Stimulated activated CD4-positive, alpha-beta T cell treated with anti-CD3 and anti-CD28 coated beads, TNF-alpha, amount 100 ng/mL, for 1 hour (primary cell): ENCODE measurements at places on chromosomes 6 and 20.

- DNase-seq: no peak
Observed at GRCh38 chr6:69438113-69438512, 358.7 kb downstream of the LMBRD1 start.

DNA sequence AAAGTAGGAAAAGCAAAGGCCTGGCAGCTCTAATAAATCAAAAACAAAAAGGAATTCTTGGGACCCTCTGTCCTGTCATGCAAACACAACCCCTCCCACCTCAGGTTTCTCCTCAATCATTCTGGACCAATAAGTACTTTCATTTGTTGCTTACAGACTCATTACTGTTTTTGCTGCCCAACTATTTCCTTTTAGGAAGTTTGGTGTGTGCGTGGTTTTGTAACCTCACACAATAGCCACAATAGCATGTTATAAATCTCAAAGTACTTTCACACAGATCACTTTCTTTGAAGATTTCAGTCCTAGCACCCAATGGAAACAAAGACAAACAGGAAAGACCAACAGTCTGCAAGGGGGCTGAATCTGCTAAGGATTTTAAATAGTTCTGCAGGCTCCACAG is 4.5 kb downstream of the MRPL14 start:
- no peak for DNase-seq

- DNase-seq: no peak
Observed at GRCh38 chr20:10596710-10597121, 77.1 kb downstream of the JAG1 start.

GRCh38 chr20:6108330-6108729 is 14.5 kb downstream of the FERMT1 start:
- no peak for DNase-seq

- DNase-seq: no peak
Observed at GRCh38 chr6:14889611-14890593, 356.0 kb upstream of the JARID2 start.

DNA sequence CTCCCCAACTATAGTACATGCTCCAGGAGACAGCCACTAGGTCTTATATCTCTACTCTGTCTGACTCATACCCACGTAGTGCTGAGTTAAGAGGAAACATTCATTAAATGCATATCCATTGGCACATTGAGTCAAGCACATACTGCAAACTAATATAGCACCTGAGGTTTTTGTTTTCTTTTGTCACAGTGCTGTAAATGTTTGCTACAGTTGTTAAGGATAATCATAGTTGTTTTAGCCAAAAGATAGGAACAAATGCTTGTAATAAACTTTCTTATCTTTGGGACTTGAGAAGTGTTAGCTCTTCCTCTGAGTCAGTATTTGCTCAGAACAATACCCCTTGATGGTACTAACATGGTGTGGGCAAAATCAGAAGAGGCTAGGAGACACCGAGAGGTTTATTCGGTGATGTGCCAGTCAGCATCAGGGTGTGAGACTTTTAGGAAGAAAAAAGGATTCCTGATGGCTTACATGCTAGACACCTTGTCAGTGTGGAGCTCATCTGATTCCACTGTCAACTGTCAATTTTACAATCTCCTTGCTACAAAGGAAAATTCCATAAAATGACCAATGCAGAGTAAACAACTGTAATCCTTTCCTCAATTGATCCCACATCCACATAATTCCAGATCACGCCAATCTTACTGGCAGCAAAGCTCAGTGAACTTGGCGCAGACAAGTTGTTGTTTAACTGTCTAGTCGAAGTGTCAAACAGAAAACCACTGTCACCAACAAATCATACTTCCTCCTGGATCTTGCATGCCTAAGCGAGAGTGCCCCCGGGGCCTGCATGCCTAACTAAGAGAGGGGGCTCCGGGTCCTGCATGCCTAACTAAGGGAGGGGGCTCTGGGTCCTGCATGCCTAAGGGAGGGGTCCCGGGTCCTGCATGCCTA is 36.1 kb downstream of the ELOVL2 start:
- DNase-seq: no peak
